CD4-positive, alpha-beta T cell treated with Interleukin-17A for 4 hours (primary cell): ENCODE measurements at places on chromosomes 2 and 18.

GRCh38 chr2:2010251-2010650, 265.9 kb upstream of the PXDN start:
- DNase-seq = no peak

- no peak for DNase-seq
Measured at GRCh38 chr2:54543733-54544396, 87.7 kb downstream of the SPTBN1 start.

DNA sequence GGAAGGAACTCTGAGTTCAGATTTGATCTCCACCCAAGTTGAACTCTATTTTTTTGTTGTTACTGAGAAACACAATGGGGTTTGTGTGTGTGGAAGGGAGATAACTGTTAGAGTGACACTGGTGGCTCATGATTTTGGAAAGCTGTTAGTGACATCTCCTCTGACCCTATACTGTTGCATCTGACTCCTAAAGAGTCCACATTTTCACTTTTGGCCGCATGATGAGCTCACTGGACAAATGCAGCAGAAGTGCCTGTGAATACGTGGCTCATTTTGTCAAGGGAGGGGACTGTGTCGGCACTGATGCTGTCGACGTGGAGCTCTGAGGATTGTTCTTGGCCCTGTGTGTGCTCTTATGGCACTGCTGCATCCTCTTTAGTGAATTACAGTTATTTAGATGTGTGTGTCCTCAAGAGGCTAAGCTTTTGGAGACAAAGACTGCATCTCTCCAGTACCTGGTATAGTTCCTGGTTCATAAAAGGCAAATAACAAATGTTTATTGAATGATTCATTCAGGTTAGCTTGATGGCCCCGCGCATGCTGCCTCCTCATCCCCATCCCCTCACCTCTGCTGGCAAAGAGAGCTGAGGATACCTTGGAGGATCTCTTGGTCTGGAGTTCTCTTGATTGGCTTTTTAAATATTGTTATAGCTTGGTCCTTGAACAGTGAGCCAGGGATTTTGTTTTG, 135.4 kb downstream of the PHLPP1 start:
- DNase-seq = no peak

GRCh38 chr2:70855667-70856066, 20.1 kb upstream of the CD207 start:
- no peak for DNase-seq

DNA sequence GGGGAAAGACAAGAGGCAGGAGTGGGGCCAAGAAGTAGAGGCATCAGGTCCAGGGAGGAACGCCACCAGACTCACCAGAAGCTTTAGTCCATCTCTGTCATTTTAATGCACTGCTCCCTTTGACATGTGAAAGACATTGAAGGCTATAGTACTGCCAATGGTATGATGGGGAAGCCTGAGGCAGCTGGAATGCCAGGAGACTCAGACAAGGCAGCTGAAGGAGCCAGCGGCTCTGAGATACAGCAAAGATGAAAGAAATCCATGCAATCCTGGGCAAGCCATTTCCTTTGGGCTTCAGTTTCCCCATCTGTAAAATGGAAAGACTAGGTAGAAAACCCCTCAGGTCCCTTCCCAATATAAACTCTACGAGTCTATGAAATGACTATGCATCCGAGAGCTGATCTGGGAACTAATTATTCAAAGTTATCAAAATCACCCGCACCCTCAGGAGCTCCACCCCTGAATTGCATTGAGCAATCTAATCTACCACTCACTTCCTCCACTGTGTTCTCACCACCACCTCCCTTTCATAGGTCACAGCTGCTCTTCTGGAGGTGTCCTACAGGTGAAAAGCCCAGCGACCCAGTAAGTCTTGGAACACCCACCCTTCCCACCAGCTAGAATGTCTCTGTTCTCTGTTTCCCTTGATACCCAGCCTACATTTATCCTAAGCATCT, 3.1 kb downstream of the CXCR2 start:
- no peak for DNase-seq
